ENCODE measurements at places on chromosomes 1 and 21.

DNA sequence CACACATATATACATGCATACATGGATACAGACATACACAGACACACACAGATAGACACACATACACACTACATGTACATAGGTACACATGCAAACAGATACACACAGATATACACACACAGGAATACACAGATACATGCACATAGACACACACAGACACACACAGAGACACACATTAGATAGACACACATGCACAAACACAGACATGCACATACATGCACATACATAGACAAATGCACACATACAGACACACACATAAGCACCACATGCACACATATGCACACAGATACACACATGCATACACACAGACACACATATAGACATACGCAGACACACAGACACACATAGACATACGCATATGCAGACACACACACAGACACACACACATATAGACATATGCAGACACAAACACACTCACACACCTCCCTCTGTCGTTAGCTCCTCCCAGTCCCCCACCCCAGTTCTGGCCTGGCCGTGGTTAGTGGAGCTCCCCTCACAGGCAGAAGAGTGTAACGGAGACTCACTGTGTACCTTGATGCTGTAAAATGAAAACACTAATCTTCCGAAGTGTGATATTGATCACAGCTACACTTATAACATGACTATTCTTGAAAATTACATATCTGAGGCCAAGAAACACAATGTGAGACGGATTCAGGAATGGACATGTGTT, 7.6 kb downstream of the UBASH3A start:
- no peak for DNase-seq

DNA sequence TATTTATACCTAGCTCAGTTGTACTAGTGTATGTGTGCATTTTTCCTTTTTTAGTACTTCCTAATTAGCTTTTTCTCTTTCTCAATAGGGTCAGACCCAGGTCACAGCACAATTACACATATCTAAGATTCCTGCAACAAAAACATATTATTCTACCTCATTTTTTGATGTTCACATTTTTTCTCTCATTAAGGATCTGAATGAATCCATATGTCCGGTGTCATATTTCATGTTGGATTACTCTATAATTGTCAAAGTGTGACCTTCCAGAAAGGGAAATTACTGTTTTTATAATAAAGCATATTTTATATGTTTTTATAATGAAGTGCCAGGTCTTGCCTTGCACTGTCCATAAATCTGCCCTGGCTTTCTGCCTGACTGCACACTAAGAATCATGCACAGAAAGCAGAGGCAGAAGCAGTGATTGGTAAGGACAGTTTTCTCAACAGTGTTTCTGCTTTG, 143.7 kb downstream of the KCNT2 start:
- DNase-seq, result no peak

DNA sequence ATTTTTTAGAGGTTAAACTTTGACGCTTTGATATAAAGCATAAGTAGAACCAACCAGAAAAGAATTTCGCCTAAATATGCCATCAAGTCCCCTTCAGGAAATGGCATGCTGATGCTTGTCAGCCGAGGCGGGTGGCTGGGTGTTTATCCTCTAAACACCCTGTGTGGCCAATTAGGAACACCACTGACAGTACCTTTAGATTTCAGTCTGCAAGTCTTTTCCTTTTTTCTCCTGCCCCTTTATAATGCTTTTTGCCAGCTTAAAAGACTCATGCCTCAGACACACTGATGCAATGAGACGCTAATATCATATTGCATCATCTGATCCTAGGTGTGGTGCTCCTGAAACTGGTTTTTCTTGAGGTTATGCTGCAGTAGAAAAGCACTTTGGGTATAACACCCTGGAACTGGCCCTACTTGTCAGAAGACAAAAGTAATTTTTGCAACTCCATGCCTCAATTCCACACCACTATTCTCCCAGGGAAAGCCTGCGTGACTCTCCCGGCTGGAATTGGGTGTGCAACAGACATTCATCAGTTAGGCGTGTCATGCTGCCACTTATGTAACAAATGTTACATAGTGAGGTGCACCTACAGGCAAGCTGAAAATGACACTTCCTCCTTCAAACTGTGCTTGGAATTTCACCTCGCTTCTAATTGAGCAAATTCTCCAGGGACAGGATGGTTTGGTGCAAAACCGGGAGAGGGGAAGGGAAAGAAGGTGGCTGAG, 2.0 kb upstream of the RCC2 start:
- peak; percentile 20 for DNase-seq

GRCh38 chr1:1144122-1144842, 28.4 kb upstream of the C1orf159 start:
- DNase-seq, result no peak

DNA sequence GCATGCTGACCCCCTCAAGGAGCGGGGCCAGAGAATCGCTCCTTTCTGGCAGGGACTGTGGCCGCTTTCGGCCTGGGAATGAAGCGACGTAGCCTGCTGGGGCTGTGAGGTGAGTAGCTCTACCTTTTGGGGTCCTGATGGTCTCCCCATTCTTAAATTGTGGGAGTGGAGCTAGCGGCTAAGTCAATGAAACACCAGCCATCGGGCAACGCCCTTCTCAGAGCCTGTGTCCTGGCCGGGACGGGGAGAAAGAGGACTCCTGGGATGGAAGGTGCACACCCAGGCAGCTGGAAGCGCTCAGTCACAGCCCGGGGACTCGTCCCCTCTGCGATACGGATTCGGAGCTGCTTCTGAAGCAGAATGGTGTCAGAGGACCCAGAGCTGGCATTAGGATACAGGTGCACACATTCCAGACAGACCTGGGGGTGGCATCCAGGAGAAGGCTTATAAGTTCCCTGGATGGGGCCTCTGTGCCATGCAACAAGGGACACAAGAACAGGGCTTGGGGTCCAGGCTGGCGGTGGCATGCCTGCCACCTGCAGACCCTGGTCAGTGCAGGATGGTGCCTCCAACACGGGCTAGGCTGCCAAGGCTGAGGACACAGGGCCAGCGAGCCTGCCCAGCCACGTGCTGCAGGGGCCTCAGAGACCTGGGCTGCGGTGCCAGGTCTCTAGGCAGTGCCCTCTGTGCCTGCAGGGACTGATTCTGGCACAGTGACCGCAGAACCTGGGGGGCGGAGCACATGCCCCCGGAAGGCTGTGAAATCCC, 945 bp upstream of the WNT9A start:
- peak; percentile 16 for DNase-seq

GRCh38 chr1:12409681-12410080, 179.9 kb downstream of the VPS13D start:
- peak; percentile 3 for DNase-seq

DNA sequence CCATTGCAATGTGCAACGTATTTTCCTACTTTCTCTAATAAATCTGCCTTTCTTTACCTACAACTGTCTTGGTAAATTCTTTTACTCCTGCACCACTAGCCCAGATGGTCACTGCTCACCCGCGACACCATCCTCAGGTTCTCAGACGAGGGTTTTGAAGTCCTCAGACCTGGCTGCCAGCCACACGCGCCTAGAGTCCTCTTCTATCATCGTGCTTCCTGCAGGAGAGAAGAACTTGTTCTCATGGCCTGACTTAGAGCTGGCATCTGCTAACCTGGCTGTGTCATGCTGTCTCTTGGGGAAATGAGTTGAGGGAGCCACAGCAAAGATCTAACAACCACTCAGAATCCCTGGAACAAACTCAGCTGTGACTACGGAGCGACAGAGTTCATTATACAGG, 30.3 kb upstream of the PGBD5 start:
- no peak for DNase-seq

GRCh38 chr1:50427818-50428779, 4.9 kb upstream of the DMRTA2 start:
- DNase-seq, result no peak

DNA sequence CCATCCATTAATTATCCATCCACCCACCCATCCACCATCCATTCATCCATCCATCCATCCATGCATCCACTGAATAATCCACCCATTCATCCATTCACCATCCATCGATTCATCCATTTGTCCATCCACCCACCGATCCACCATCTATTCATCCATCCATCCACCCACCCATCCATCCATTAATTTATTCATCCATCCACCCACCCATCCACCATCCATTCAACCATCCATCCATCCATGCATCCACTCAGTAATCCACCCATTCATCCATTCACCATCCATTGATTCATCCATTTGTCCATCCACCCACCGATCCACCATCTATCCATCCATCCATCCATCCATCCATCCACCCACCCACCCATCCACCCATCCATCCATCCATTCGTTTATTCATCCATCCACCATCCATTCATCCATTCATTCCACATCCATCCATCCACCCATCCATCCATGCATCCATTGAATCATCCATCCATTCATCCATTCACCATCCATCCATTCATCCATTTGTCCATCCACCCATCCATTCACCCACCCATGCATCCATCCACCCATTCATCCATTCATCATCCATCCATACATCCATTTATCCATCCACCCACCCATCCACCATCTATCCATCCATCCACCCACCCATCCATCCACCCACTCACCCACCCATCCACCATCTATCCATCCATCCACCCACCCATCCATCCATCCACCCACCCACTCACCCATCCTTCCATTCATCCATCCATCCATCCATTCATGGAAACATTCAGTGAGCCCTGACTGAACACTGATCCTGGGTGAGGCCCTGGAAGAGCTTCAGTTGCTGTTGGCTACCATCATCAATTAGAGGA, 83.4 kb upstream of the ARHGEF16 start:
- no peak for DNase-seq

- peak; percentile 44 for DNase-seq
Observed at GRCh38 chr1:145858238-145858900, 512 bp downstream of the PIAS3 start.
